ENCODE measurements at places on chromosomes 11 and 22.
A peak's percentile ranks its signal among the peaks of the same experiment; 100 is the strongest.

DNA sequence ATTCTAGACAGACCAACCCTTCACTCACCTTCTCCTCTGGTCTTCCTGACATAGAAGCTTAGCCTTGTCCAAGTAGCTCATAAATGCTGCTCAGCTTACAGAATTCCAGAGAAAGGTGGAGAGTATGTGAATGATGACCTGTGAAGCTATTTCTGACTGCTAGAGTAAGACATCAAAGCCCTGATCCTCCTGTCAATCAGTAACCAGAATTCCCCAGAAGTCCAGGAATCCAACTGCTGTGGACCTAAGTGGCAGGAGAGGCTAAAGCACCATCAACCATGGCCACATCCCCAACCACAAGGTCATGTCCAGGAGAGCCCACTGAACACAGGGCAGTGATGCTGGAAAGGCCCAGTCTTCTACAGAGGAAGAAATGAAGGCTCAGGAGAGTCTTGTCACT lies 2.6 kb downstream of the OR51G2 start:
- no peak for DNase-seq

DNA sequence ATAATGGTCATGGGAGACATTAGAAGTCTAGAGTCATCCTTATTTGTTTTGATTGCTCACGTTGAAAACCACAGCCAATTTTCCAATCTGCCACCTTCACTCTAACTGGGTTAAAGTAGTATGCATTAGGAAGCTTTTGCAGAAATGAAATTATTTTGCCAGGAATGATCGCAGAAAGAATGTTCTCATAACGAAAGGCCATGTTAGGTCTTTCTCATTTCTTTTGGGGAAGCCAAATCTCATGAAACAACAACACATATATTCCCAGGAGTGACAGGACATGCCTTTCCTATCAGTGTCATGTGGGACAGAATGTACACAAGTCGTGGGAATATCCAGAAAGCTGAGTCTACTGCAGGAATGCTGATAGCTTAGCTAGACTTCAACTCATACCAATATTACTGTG lies 386.3 kb downstream of the AASDHPPT start:
- DNase-seq: no peak

GRCh38 chr11:45995342-45995734 lies 72.9 kb downstream of the LARGE2 start:
- no peak for DNase-seq

DNA sequence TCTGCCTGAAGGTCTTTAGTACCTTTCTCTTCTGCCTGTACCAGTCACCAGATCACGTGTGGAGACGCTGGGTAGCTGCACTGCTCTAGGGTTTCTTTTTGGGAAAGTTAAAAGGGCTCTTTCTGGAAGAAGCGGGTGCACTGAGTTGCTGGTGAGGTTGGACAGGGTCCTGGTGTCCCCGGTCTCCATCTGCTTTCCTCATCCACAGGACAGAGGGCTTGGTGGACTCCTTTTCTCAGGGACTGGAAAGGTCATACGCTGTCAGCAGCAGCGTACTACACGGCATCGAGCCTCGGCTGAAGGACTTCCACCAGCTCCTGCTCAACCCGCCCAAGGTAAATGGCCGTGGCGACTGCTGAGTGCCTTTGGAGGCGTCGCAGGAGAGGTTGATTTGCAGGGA lies 52.8 kb downstream of the SBF1 start:
- no peak for DNase-seq

DNA sequence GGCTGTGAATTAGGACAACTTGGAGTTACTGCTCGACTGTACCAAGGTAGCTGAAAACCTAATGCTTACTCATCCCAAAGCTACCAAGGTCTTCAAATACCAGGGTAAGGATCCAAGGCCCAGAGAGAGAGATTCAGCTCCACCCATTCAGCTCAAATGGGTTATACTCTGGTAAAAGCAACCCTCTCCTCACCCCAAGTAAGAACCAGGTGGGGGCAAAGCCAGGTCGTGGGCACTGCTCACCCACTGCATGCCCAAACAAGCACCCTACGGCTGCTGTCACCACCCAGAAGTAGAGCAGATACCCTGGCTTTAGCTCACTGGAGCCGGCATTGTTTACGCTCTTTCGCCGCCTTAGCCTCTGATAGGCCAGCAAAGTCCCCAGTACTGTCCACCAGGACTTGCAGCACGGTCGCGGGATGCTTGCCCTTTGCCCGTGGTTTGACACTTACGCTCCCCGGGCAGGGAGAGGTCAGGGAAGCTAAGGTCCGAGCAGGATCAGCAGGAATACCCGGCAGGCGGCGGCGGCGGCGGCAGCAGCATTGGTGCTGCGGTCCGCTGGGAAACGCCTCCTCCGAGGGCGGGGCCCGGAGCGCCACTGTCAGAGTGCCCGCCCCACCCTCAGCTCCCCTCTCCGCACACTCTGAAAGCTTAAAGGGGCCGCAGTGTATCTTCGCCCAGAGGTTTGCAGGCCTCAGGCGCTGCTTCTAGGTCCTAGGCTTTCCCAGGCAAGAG lies 19.6 kb downstream of the CKAP5 start:
- peak; percentile 67 for DNase-seq

DNA sequence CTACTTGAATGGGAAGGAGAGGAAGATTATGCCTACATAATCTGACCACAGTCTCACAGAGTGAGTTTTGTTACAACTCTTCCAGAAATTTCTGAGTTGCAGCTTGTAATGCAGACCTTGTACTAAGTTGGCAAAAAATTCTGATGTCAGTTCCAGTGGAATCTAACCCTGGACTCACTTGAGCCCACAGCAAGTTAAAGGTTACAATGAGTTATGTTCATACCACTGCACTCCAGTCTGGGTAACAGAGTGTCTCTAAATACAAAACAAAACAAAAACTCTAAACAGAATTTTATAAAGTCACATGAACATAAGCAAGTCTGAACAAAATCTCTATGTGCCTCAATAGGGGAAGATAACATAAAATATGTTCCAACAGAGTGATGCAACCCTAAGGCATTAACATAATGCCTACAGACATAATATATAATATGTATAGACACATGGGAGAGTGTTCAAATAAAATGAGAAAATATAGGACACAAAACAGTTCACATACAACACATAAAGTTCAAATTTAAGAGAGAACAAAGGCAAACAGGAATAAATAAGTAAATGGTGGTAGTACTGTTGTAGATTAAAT lies 1.1 kb downstream of the GLYAT start:
- DNase-seq: no peak

DNA sequence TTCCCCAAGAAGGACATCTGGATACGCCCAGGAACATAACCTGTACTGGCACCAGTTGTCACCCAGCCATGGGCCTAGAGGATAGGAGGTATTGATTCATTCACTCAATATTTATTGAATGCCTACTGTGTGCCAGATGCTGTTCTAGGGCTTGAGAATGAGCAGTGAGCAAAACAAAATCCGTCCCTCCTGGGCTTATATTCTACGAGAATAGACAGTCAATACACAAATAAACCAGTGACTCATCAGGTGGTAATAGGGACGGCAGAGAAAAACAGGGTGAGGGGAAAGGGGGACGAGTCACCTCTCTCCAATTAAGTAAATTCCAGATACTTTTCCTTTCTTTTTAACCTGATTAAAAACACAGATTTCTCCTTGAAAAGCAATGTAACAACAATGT lies 103.5 kb downstream of the MICAL2 start:
- DNase-seq: no peak

DNA sequence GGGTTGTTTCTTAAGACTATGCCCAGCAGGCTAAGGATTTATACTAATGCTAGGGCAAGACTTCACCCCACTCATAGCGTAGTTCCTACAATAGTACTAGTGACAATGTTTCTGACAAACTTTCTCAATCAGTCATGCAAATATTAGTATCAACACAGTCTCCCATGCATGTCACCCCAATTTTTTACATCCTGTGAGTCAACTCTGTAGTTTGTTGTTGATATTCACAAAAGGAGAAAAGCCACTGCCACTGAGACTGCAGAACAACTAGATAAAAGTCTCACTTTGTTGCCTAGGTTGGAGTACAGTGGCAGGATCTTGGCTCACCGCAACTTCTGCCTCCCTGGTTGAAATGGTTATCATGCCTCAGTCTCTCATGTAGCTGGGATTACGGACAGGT lies 155.2 kb downstream of the RBFOX2 start:
- no peak for DNase-seq

DNA sequence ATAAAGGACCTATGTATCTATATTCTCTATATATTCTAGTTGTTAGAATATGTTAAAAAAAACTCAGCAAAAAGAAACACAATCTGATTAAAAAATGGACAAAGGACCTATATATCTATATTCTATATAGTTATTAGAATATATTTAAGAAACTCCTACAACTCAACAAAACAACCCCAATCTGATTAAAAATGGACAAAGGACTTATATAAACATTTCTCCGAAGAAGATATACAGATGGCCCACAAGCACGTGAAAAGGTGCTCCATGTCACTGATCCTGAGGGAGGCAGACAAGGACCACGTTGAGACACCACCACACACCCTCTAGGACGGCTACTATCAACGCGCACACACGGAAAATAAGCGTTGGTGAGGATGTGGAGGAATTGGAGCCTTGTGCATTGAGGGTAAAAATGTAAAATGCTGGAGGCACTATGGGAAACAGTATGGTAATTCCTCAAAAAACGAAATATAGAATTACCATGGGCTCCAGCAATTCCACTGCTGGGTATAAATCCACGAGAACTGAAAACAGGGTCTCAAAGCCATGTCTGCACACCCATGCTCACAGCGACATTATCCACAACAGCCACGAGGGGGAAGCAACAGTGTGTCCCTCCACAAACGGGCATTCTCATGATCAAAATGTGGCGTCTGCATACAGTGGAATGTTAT lies 22.7 kb downstream of the YPEL1 start:
- DNase-seq: peak; percentile 71

DNA sequence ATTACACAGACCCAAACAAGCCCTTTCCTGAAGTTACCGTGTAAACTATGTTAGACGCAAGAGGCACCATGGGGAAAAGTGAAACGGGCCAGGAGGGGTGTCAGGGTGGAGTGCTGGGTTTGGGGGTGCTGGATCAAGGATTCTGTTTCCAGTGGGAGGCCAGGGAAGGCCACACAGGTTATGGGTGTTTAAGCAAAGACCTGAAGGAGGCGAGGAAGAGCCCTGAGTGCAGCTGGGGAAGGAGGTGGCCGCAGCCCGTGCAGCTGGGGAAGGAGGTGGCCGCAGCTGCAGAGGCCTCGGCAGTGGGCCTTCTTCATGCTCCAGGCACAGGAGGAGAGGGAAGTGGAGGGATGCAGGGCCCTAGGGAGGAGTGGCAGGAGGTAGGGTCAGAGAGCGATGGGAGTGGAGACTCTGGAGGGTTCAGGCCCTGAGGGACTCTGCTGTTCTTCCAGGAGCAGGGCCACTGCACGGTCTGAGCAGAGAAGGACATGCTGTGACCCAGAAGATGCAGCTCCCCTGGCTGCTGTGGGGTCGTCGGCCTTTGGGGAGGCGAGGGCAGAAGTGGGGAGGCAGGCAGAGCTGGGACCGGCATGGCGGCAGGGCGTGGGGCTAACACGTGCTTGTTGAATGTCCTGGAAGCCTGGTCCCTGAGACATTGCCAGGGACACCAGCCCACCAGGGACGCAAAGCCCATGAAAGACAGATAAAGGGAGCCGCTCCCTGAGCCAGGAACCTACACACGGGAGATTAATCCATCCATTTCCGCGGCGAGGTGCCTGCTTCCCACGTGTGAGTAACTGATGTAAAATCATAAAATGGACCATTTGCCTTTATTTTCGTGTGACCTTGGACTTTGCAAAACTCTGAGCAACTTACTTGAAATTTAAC lies 1049.1 kb downstream of the BRD1 start:
- DNase-seq: no peak

DNA sequence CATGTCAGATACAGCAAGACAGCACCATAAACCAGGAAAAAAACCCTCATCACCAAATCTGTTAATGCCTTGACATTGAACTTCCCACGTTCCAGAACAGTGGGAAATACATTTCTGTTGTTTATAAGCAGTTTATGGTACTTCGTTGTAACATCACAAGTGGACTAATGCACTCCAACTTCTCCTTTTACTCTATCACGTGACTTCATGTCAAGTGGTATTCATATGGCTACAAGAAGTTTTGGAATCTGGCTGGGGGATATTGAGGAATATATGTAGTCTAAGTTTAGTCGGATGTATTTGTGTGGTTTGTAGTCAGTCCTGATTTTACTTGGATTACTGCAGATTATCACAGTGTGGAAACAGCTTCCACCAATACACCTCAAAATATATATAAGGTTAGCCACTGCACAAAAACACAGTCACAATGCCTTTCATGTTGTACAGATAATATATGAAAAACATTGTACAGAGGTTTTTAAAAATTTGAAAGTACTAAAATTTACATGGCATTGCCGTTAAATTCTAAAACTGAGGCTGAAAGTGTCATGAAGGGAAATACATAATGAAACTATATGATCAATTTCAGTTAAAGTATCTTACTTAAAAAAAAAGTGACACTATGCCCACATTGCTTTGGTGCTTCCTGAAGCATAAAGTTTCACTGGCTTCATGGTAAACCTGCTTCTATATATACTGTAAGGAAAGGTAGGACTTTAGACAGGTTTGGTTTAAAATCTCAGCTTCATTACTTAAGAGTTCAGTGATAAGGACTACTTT lies 134.1 kb downstream of the CASP12 start:
- DNase-seq: no peak

DNA sequence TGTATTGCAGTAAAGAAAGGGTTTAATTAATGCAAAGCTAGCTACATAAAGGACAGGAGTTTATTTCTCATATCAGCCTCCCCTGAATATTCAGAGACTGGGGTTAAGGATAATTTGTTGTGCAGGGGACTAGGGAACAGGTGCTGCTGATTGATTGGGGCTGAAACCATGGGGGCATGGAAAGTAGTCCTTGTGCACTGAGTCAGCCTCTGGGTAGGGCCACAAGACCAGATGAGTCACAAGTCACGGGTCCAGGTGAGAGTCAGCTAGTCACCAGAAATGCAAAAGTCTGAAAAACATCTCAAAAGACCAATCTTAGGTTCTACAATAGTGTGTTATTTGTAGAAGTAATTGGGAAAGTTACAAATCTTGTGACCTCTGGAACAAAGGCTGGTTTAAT lies 32.9 kb upstream of the SYT13 start:
- DNase-seq: no peak

GRCh38 chr11:71298016-71298550 lies 45.7 kb upstream of the SHANK2 start:
- no peak for DNase-seq

DNA sequence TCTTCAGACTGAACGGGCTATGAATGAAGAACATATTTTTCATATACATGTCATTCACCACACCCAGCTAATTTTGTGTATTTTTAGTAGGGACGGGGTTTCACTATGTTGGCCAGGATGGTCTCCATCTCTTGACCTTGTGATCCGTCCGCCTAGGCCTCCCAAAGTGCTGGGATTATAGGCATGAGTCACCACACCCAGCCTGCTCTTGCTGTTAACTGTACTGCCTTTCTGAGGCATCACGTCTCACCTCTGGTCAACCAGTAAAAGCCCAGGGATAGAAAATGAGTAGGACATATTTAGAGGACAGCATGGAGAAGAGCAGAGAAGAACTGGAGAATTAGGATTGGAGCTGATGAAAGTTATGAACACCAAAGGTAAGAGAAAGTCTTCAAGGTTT lies 55.6 kb downstream of the APOL3 start:
- DNase-seq: no peak

GRCh38 chr11:33616552-33616951 lies 84.1 kb downstream of the C11orf91 start:
- DNase-seq: no peak

Data from CD4-positive, alpha-beta T cell treated with Interleukin-12 subunit alpha and Interleukin-12 subunit beta, for 1 hour (primary cell).